Anterior cingulate cortex (tissue), 58 donors: ENCODE measurements at places on chromosomes 3 and 15.

DNA sequence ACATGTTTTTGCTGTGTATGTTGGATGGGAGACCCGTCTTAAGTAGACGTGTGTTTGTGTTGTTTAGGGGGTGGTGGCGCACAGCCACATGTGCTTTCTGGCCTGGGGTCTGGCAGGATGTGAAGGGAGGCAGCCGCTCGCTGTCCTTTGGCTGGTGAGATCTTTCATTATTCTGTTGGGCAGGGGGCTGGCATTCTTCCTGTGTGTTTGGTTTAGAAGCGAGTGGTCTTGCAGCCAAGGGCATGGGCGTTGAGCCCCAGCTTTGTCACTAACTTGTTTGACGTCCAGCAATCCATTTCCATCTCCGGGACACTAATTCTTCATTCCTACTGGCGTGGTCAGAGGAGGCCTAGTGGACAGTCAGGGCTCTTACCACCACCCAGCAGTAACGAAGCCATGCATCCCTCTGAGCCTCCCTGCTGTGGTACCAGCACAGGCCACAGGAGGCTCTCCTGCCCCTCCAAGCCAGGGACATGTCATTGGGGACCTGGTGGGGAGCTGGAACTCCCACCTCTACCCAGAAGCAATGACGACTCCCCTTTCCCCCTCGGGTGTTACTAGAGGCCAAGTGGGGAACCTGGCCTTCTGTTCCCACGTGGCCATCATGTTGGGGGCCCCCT is 10.7 kb downstream of the THSD4 start:
- DNase-seq = no peak

DNA sequence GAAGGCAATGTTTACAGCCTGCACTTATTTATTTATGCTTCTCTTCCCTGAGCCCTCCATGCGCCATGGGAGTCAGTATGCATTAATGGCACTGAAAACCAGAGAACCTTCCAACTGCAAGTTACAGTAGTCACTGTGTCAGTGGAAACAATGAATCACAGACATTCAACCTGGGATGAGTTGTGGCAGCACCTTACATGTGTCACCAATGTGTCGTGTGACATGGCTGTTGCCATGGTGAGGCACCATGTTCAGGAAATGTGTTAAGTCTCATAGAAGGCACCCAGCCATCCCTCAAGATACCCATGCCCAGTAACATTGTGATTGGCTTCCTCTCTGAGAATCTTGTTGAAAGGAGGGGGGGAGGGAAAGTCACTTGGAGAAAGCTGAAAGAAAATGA is 105.0 kb downstream of the FOXP1 start:
- no peak for DNase-seq

GRCh38 chr3:19543212-19543841 is 390.7 kb downstream of the EFHB start:
- DNase-seq = no peak

- no peak for DNase-seq
These were observed 47.2 kb downstream of the TLNRD1 start for GRCh38 chr15:81047928-81048327.

DNA sequence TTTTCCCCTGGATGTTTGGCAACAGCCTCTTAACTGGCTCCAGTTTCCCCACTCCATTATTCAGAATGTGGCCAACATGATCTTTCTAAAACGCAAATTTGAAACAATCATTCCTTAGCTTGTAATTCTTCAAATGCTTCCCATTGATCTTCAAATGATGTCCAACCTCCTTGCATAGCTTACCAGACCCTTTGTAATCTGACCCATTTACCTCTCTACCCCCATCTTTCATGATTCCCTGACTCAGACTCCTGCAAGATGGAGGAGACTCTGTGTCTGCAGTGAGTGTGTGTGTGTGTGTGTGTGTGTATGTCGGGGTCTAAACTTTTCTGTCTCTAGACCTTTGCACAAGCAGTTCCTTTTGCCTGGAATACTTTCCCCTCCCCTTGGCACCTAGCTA is 515.7 kb upstream of the PROK2 start:
- no peak for DNase-seq

- no peak for DNase-seq
These were observed 98.5 kb downstream of the MTHFS start for GRCh38 chr15:79798311-79798710.

DNA sequence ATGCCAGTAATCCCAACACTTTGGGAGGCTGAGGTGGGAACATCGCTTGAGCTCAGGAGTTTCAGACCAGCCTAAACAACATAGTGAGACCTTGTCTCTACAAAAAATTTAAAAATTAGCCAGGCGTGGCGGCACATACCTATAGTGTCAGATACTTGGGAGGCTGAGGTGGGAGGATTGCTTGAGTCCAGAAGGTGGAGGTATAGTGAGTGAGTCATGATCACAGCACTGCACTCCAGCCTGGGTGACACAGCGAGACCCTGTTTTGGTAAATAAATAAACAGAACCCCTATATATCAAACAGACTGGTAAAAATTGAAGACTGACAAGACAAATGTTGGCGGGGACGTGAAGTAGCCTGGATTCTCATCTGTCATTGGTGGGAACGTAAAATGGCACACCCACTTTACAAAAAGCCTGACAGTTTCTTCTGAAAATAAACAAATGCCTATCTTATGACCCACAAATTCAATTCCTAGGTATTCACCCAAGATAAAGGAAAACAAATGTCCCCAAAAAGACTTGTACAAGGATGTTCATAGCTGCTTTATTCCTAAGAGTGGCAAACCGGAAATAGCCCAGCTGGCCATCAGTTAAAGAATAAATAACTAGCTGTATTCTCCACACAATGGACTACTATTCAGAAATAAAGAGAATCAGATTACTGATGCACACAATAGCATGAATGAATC is 47.0 kb upstream of the GK5 start:
- DNase-seq = no peak

GRCh38 chr3:186097317-186097662 is 11.6 kb downstream of the ETV5 start:
- DNase-seq = no peak

DNA sequence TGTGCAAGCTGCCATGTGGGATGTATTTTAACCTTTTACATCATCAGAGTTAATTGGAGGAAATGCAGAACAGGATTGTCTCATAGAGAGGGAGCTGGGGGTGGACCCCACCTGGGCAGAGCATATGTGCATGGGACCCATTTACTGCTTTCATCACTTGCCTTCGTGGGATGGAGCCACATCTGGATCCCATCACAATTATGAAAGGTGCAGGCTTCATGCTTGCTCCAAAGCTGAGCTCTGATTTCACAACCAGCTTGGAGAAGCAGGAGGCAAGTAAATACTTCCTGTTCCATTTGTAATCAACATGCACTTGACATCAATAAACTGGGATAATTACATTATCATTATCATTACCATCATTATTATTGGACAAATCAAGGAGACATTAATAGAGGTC is 161.9 kb downstream of the ALDH1A2 start:
- DNase-seq = no peak

- no peak for DNase-seq
These were observed 102.9 kb downstream of the TFDP2 start for GRCh38 chr3:142046320-142047020.

- DNase-seq = no peak
These were observed 17.2 kb upstream of the B4GALT4 start for GRCh38 chr3:119257654-119258410.

- DNase-seq = no peak
These were observed 282.6 kb downstream of the VPS13C start for GRCh38 chr15:61777689-61778088.
